ENCODE measurements at places on chromosomes 5 and 9. TPM values are rescaled to one million over a fixed set of nuclear protein-coding genes. Genes with fewer than 3 reads are reported as not detected.

- DNase-seq: no peak
Measured at GRCh38 chr5:4294878-4295277, 699.2 kb downstream of the IRX1 start.

DNA sequence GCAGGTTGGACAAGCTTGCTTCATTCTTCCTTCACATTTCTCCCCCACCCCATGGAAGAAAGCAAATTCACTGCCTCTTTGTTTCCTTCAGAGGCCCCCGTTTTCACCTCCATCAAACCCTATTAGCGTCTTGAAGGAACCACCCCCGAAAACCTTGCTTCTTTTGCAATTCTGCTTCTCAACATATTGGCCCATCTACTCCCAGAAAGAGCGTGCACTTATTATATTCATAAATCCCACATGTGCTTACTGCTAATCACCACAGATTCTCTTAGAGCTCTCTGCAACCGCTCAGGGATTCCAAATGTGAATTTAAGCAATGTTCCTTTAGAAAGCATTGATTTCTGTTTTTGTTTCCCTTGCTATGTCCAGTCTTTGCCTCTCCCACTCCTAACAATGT, 1.1 kb downstream of the F2RL2 start:
- no peak for DNase-seq

DNA sequence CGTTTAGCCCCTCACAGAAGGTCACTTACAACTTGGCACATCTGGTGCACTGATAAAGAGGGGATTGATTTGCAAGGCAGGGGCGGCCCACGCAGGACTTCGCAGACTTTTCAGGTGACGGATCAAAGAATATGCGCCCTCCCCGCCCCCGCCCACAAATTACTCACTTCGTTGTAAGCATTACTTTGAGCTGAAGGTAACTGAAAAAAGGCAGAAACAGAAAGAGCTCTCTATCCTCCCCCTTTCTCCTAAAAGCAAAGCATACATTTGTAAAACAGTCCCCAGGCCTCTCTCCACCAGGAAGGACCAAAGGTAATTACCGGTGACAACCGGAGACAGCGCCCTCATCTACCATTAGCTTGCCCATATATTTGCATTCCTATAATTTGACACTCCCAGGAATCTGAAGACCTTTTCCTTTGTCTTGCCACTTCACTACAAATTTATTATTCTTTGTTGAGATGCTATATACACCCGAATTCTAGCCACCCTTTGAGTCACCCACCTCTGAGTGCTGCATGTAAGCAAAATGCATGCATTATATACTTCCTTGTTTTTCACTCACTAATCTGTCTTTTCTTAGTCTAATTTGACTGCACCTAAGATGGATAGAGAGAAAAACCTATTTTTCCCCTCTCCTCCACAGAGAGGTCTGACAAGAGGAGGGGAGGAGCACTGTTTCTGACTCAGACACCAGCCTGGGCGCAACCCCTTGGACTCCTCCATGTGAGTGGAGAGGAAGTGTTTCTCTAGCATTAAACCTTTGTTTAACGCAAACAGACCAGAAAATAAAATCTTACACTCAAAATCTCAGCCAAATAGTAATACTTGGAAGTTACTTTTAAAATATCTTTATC, 74.7 kb upstream of the SPIN1 start:
- DNase-seq: no peak

- DNase-seq: no peak
Measured at GRCh38 chr5:66285343-66285922, 141.3 kb downstream of the SREK1 start.

- no peak for DNase-seq
Measured at GRCh38 chr5:135448791-135449507, 1.8 kb upstream of the DCANP1 start.

- DNase-seq: peak; percentile 47
Measured at GRCh38 chr5:56270058-56270457, 36.9 kb upstream of the ANKRD55 start.

GRCh38 chr9:128155736-128156500, 4.1 kb upstream of the BBLN start:
- DNase-seq: no peak

DNA sequence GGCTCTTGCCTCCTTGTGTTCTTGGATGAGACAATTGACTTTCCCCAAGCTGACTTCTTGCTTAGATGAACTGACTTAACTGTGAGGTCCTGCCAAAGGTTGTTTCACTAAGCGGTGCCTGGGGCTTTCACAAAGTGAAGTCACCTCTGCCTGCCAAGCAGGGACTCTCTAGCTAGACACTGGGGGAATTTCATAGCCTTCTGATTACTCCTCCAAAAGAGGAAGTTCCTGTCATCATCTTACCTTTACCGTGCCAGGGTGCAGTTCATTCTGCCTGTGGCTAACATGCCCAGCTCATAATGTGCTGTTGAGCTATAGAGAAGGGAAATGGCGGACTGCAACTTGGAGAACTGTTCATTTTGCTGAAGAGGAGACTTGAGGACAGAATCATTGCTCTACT, 472.0 kb upstream of the WWC1 start:
- DNase-seq: no peak

DNA sequence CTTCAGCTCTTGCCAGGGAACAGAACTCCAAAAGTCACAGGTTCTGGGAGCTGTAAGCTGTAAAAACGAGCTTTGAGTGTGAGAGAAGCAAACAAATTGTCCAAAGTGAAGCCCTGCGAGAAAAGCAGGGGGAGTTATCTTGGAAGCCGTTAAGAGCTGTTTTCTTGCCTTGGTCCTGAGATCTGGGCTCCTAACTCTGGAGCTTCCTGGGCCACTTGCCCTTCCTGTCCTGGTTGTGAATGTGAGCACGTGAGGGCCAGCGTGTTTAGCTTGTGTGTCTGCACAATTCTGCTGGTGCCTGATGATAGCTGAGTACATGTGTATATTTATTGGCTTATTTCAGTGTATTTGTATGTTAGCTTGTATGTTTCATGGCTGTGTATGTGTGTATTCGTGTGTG, 40.5 kb downstream of the DAB2IP start:
- no peak for DNase-seq

DNA sequence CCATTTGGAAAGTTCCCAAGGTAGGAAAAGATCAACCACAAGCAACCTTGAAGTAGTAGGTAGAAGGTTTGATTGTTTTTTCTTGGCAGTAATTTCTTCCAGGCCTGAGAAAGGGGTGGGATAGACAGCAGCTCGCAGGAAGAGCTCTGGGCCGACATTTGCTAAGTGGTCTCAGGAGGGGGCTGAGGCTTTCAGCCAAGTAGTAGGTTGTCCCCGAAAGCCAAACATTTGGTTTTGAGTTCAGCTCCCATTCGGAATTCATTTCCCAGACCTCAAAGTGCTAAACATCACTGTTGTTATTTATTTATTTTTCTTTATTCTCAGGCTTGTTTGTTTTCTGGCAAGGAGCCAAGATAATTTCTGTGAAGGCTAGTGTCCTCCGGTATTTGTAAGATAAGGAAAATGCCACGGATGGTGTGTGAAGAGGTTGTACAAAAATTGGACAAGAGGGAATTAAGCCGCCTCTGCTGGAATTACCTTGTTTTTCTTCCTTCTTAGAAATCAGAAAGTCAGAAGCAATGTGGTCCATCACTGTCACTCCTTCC, 112.1 kb downstream of the KIF4B start:
- DNase-seq: no peak

DNA sequence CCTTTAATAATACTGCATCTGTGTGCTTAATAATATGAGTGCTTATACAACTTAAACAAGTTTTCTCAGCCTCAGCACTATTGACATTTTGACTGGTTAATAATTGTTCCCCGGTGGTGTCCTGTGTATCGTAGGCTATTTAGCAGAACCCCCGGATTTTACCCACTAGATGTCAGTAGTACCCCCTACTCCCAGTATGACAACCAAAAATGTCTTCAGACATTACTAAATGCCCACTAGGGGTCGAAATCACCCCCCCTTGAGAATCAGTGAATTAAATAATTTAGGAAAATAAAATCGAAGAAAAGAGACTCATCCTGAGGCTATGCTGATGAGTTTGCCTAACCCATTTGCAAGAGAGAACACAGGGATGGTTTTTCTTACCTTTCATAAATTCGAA, 166.3 kb downstream of the ATP10B start:
- DNase-seq: peak; percentile 29

DNA sequence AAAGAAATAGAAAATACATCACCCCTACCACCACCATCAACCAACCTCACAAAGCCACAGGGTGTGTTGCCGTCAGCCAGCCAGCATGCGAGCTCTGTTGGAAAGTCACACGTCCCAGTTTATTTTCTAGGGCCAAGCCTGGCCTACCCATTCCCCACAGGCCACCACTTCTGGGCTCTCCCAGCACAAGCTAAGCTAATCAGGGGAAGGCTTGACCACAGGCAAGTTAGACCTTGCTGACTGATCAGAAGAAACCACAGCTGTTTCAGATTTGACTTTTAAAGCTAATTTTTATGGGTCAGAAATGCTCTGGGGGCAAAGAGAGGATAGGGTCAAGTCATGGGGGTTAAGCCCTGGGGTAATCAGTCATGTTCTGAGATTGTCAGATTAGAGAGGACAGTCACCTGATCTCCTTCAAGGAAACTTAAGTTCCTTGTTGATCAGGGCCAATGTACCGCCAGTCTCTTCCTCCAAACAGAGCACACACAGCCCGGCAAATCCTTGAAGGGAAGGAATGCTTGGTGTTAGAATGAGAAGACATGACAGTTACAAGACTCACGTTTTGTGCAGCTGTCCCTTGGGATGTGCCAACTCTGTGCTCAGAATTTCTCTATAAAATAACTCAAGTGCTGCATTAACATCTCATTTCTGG, 7.6 kb downstream of the SHB start:
- DNase-seq: no peak

GRCh38 chr5:142819292-142819691, 49.1 kb downstream of the ARHGAP26 start:
- DNase-seq: no peak

GRCh38 chr5:138372225-138372624, 19.7 kb downstream of the KDM3B start:
- DNase-seq: no peak

DNA sequence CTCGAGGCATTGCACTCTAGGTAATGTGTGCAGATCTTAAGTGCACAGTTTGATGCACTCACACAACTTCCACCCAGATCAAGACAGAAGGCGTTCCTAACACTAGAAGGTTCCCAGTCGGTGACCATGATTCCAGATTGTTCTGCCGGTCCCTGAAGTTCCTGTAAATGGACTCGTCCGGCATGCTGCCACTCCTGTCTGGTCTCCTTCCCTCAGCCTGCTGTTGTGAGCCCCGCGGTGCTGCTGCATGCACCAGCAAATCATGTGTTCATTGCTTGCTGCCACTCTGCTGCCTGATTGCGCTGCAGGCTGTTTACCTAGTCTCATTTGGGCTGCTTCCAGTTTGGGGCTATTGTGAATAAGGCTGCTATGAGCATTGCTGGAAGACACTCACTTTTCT, 11.5 kb downstream of the STKLD1 start:
- DNase-seq: no peak

DNA sequence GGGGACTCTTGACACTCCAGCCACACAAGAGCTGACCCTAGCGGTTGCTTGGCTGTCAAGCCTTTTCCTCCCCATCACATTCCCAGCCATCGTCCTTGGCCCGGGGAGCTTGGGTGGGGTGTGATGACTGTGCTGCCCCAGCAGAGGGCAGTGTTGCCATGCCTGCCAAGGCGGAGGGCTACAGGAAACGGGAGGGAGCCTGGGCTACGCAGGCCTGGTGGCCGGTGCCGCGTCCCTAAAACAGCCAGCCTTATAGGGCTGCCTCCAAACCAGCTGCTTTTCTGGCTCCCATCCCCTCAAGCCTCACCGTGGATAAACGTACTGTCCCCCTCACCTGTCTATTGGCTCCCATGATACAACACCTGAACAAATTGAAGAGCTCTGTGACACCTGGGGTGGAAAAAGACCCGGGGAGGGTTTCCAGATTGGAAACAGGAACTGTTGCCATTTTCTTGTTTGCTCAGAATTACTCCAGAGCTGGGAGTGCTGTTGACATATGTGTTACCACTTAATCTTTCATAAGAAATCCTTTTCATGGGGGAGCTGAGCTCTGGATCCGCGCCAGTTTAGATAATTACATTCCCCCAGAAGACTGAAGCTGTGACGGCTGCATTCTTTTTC, 72.8 kb upstream of the ASTN2 start:
- DNase-seq: peak; percentile 44

DNA sequence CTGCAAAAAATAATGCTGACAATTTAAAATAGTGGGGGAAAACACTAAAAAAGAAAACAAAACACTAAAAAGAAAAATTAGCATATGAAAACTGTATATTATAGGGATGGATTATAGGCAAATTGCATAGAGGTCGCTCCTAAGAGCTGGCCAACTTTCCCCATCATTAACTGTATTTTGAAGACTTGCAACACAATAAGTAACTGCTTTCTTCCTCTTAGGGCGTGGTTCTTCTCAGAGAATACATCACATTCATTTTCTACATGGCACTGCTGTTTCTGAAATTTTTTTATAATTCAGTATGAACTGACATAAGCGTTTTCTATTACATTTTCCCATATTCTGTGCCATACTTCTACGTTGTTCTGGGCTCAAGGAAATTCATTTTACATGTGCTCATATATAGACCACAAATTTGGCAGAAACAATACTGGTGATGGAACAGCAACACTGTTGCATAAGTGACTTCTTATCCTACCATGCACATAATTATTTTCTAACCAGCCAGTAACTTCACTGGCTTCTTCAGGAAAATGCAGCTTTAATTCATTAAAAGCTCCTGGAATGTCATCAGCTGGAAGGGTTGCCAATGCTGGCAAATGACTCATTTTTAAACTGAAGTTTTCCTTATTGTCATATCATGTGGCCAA, 171.2 kb upstream of the DMAC1 start:
- DNase-seq: no peak

The FBXL7 gene
- total RNA-seq: not detected

The FST gene
- total RNA-seq: 0.57 TPM

The PCDHGA9 gene
- 5.7 TPM for total RNA-seq

The GAS1 gene
- not detected for total RNA-seq

The PHF19 gene
- 211 TPM for total RNA-seq

The NFX1 gene
- 58.3 TPM for total RNA-seq

The FBP1 gene
- total RNA-seq: 63.9 TPM

The NPR3 gene
- total RNA-seq: not detected

The LHX3 gene
- 0.15 TPM for total RNA-seq

The SPATA9 gene
- total RNA-seq: not detected

The LURAP1L gene
- not detected for total RNA-seq

The TXNDC8 gene
- total RNA-seq: not detected
